Fibroblast of the conjunctiva (primary cell): ENCODE measurements at places on chromosomes 16 and 17.

DNA sequence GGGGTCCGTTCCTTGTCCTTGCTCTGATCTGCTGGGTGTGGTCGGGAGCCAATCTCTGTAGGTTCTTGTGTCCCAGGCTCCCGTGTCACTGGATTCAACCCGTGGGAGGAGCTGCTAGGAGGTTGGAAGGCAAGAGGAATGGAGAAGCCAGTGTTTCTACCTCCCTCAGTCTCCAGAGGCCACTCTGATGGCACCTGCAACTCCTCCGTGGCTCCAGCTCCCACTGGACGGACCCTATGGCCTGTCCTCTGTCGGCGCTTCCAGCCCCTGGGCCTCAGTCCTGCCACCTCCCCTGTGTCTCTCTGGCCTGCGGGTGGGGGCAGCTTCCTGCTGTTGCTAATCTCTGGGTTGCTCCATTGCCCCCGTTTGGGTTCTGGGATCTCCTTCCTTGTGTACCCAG lies 71.1 kb downstream of the CMIP start:
- DNase-seq, result no peak

GRCh38 chr16:83925095-83925905 lies 26.4 kb downstream of the MLYCD start:
- DNase-seq, result no peak

DNA sequence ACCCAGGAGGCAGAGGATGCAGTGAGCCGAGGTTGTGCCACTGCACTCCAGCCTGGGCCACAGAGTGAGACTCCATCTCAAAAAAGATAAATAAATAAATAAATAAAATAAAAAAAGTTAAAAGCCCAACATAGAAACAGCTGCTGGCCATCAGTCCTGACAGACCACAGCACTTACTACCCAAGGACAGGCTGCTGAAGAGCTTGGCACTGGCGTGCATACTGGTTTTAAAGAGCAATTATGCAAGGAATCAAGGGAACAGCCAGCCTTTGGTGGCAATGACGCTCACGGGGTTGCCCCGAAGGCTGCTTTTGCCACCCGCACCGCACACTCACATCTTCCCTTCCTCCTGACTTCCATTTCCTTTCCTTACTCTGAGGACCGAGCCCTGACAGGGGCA lies 4.2 kb downstream of the PLD6 start:
- DNase-seq, result no peak

GRCh38 chr17:21772321-21772720 lies 80.0 kb downstream of the KCNJ18 start:
- no peak for DNase-seq

DNA sequence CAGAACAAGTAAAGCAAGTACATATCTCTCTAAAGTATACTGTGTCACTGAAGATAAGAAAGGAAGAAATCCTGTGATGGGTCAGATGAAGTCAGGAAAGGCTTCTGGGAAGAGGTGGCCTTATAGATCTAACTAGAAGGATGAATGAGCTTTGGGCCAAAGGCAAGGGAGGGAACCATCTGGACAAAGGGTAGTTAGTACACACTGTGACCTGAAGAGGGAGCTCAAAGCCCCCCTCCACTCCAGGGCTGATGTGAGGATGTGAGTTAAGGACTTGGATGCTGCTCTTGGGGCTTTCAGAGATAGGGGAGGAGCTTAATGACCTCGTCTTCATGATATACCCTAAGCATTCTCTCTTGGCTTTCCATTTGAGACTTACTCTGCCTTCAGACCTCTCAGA lies 185.3 kb upstream of the CACNG3 start:
- no peak for DNase-seq

GRCh38 chr17:57723427-57724025 lies 21.6 kb downstream of the CCDC182 start:
- no peak for DNase-seq

GRCh38 chr17:36593656-36594316 lies 2.1 kb downstream of the DHRS11 start:
- DNase-seq, result no peak

GRCh38 chr16:86222965-86223551 lies 287.3 kb upstream of the FOXF1 start:
- peak; percentile 89 for DNase-seq

- no peak for DNase-seq
Measured at GRCh38 chr16:68724797-68725196, 12.3 kb upstream of the CDH1 start.

DNA sequence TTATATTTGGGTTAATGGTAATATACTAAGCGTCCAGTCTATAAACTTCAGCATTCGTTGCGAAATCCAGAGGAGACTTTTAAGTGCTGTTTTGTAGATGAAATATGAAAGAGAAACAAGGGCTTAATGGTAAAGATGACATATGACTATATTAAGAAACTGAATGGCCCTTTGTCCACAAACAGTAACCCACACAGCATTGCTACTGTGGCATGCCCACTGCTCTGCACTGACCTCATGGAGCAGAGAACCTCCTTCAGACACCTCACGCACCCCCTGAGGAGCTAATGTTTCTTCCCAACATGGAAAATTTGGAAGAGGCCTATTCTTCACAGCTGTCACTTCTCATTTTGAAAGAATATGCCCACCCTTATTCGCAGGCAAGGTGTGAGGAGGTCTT lies 26.7 kb downstream of the ASPA start:
- no peak for DNase-seq

DNA sequence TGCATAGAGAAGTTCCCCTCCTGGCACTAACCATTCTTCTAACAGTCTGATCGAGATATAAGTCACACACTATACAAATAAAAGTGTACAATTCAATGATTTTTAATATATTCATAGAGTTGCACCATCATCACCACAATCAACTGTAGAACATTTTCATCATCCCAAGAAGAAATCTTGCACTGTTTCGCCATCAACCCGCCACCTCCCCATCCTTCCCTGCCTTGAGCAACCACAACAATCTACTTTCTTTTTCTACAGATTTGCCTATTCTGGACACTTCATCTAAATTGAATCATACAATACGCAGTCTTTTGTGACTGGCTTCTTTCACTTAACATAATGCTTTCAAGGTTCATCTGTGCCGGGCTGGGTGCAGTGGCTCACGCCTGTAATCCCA lies 33.0 kb upstream of the GUCY2D start:
- DNase-seq, result no peak

DNA sequence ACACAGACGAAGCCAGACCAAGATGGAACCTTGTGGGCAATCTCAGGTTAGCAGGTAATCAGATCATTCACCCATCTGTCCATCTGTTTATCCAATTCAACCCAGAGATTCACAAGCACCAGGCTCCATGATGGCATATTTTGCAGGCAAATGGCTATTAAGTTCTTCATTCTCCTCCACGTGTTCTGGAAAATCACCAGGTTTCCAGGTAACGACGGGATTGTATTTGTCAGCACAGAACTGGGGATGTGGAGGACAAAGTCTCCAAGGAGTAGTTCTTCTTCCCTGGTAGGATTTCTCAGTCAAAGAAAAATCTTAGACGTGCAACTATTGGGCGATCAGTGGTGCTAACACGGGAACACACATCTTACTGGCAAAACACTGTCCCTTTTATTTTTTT lies 368.8 kb downstream of the SLC39A11 start:
- DNase-seq, result no peak

GRCh38 chr17:41639492-41640473 lies 15.4 kb upstream of the KRT17 start:
- no peak for DNase-seq

DNA sequence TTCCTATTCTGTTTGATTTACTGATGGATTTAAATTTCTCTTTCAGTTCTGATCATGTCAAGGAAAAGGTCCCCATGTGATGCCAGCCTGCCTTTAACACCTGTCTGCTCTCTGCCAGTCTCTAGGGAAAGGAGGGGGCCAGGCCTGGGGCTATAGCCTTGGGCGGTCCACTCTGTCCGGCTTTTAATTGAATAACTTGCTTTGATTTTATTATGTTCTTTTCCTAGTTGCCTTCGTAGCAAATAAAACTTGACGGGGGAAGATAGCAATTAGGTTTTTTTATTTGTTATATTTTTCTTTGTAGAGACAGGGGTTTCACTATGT lies 47.6 kb downstream of the ABAT start:
- DNase-seq, result no peak
